ENCODE measurements at places on chromosomes 7 and 10.

DNA sequence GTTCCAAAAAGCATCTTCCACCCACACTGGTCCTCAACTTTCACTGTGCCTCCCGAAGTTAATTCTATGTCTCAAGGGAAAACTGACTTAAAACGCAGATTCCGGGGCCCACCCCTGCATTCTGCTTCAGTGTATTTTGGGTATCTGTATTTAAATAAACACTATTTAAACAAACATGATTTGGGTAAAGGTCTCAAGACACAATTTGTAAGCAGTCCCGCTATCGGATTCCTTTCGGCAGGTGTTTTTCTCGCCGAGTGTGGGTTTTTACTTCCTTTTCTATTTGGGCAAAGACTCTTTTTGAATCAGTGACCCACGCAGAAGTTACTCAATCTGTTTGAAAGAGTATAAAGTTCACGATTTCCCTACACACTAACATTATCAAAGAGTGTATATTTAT lies 1.2 kb downstream of the PDIA4 start:
- DNase-seq = no peak

DNA sequence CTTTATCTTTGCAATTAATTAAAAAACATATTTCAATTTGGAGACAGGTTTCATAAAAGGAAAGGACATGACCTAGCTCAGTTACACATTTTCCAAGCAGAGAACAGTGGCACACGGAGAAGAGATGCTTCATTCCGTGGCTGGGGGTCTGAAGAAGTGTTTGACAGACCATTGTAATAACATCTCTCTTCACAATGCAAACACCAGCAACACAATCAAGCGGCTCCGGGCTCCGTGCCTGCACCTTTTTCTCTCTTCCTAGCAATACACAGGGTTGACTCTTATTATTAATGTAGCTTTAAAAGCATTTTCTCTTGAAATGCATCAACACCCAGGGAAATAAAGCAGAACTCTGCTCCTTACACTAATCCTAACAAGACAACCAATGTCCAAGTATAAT lies 261.0 kb upstream of the AOAH start:
- no peak for DNase-seq

GRCh38 chr7:26008428-26008827 lies 143.6 kb upstream of the NFE2L3 start:
- DNase-seq = no peak

- DNase-seq = no peak
Measured at GRCh38 chr7:128271471-128271941, 30.4 kb downstream of the LEP start.

GRCh38 chr10:71237843-71238623 lies 25.7 kb downstream of the UNC5B start:
- no peak for DNase-seq

DNA sequence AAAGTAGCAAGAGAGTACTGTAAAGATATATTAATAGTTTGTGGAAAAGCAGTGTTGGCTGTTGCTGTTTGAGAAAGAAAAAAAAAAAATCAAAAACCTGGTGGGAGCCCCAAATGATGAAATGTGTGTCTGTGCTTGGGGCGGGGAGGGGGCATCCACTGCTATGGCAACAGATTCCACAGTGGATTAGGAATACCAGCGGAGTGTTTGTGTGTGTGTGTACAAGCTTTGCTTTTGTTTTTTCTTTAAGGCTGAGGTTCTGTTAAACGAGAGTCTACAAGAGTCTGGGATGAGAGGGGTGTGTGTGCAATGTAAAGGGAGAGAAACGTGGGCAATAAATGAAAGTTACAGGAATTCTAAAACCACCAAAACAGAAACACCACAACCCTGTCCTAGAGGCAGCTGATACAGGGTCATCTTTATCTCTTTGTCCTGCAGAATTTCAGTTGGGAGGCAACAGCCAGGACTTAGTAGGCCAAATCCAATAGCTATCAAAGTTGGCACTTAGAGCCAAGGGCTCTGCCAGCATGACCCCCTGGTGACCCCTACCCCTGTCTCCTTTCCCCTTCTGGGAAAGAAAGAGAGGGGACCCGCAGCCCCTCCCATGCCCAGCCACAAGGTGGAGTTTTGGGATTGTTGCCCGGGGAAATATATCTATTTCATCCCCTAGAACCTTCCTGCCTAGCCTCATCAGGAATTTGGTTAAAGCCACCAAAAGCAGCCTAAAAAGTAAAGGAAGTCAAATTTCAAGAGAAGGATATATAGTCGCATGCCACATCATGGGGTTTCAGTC lies 85.4 kb downstream of the OSBPL3 start:
- no peak for DNase-seq

- no peak for DNase-seq
Measured at GRCh38 chr7:158662610-158663427, 41.8 kb downstream of the NCAPG2 start.

DNA sequence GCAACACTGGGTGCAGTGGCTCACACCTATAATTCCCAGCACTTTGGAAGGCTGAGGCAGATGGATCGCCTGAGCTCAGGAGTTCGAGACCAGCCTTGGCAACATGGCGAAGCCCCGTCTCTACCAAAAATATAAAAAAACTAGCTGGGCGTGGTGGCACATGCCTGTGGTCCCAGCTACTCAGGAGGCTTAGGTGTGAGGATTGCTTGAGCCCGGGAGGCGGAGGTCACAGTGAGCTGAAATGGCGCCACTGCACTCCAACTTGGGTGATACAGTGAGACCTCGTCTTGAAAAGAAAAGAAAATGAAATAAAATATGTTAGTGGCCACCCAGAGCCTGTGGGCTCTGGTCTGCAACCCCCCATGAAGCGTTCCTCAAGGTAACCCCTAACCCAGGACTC lies 13.3 kb downstream of the ITPRIP start:
- no peak for DNase-seq

GRCh38 chr7:135770139-135770710 lies 21.6 kb upstream of the FAM180A start:
- no peak for DNase-seq

- no peak for DNase-seq
Measured at GRCh38 chr7:114214466-114214865, 200.1 kb upstream of the FOXP2 start.

DNA sequence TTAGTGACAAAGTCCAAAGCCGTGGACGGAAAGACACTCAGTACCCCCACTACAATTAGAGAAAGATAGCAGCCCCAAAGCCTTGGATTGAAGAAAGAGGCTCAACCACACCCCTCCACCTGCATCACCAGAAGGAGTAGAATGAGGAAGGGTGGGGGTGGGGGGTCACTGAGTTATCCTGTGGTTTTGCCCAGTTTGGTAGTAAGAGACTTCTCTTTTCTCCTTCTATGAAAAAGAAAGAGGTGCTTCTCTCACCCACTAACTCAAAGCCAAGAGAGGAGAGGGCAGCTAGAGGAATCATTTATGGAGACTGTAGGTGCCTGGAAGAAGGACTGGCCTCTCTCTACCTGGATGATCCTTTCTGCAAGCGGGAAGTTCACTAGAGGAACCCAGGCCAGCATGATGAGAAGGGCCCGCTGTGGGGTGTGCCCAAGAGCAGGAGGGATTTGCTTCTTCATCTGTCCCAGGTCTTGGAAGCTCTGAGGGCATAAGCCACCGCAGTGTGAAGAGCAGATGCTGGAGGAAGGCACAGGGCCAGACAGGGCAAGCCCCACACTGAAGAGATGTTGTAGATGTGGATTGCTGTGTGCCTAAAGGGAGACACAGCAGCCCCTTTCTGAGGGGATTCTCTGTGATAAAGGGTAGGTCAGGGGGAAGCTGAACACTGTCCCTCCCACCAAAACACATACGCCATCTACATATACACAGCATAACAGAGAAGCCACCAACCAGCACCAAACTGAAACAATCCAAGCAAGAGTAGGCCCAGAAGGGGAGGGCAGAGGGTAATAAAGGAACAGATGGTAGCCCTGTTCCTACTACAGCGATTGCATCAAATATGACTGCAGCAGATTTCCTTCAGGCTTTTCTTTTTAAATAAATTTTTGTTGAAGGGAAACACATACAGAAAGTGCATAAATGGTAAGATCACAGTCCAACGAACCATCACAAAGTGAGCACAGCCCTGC lies 25.8 kb upstream of the LANCL2 start:
- DNase-seq = no peak

DNA sequence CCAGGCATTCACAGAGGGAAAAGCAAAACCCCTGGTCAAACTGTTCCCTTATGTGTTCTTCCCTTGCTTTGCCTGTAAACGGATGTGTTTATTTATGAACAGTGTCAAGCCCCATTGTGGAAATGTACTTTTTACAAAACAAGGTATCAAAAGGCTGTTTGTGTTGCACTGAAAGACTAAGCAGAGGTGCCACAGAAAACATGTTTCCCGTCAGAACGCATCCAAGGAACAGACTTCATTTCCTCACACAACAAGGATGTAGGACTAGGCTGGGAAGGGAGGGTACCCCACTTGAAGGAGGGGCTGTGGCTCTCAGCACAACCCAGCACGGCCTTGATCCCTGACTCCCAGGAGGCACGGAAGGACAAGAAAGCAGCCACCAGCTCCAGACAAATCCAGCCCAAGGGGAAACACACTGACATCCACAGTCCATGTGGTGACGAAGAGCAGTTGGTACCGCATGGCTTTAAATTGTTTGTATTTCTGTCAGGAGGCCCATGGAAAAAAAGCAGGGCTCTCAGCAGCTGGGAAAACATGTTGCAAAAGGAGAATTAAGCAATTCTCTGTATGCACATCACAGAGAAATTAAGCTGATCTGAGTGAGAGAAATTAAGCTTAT lies 85.6 kb downstream of the RNF216 start:
- DNase-seq = no peak

DNA sequence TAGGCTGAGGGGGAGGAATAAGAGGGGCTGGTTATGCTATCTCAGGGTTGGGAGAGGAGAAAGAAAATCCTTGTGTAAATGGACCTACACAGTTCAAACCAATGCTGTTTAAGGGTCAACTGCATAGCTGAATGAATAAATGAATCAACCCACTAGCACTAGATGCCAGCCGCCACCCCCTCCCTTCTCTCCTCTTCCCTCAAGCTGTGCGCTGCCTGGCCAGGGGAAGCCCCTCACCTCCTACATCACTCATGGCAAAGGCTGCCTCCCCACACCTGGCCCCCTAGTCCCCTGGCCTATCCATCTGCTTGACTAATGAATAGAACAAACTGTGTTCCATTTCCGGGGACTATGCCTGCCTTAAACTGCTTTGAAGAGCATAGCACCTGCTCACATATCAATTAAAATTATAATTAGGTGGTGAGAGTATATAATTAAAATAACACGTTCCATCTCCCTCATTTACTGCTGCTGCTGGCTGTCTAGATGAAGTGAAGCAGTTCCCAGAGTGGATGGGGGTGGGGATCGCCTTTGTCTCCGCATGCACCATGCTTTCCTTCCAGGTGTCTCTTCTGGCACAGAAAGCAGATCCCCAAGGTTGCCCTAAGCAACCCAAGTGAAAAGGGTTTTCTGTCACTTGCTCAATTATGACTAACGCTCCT lies 32.6 kb downstream of the GRID1 start:
- DNase-seq = no peak

DNA sequence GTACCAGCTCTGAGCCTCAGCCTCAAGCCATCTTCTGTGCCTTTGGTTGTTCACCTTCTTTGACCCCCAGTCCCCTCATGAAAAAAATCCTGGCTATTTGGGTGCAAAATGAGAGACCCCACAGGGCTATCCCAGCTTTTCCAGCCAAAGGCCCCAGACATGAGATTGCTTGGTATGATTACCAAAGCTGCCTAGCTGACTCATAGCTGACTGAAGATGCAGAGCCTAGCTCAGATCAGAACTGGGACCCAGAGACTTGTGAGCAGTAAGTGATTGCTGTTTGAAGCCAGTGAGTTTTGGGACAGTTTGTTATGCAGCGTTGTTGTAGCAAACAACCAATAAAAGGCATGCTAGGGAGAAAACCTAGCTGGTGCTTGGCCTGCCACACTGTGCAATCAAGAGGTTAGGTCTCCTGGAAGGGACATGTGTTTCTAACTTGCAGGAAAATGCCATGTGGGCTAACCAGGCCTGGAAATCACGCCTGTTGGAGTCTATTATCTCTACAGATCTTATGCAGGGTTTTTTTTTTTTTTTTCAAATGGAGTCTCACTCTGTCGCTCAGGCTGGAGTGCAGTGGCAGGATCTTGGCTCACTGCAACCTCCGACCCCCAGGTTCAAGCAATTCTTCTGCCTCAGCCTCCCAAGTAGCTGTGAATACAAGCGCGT lies 48.0 kb upstream of the DAGLB start:
- DNase-seq = no peak

DNA sequence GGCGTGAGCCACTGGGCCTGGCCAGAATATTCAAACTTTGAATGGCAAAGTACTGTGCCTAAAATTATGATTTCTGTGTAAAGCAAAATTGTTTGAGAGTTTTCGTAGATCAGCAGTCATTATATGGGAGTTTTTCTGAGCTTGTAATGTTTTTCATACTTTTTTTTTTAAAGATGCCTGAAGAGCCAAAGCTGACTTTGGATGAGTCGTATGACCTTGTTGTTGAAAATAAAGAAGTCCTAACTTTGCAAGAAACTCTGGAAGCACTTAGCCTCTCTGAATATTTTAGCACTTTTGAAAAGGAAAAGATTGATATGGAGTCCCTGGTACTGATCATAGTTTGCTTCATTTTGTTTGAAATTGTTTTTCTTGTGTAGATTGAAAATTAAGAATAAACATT lies 26.7 kb downstream of the SEC23IP start:
- no peak for DNase-seq

- DNase-seq = no peak
Measured at GRCh38 chr10:119426699-119427098, 115.8 kb downstream of the RGS10 start.

- no peak for DNase-seq
Measured at GRCh38 chr10:74887614-74888284, 61.3 kb downstream of the KAT6B start.

- DNase-seq = no peak
Measured at GRCh38 chr7:13416071-13416470, 573.4 kb downstream of the ETV1 start.

GRCh38 chr7:22578007-22578733 lies 78.2 kb upstream of the STEAP1B start:
- peak; percentile 87 for DNase-seq

GRCh38 chr10:53033396-53033795 lies 260.8 kb upstream of the MBL2 start:
- no peak for DNase-seq

DNA sequence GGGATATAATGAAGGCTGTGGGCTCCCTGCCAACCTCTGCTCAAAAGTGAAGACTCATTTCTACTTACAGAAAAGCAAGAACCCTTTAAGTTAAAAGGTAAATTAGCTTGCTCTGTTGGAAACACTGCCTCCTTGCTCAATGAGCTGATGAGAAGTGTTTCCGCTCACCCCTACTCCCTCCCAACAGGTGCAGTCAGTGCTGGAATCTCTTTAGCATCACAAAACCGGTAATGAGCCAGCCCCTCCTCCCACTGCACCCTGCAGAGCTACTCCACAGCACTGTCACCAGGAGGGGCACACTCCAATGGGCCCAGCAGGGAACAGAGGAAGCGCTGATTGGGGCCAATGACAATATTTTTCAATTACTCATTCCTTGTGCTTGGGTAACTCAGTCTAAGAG lies 262.5 kb downstream of the TCERG1L start:
- no peak for DNase-seq

- no peak for DNase-seq
Measured at GRCh38 chr7:128946936-128947830, 9.5 kb downstream of the IRF5 start.
